ENCODE measurements at places on chromosomes 11 and 22.

GRCh38 chr11:46386674-46387073 is 4.9 kb downstream of the CHRM4 start:
- DNase-seq = no peak

DNA sequence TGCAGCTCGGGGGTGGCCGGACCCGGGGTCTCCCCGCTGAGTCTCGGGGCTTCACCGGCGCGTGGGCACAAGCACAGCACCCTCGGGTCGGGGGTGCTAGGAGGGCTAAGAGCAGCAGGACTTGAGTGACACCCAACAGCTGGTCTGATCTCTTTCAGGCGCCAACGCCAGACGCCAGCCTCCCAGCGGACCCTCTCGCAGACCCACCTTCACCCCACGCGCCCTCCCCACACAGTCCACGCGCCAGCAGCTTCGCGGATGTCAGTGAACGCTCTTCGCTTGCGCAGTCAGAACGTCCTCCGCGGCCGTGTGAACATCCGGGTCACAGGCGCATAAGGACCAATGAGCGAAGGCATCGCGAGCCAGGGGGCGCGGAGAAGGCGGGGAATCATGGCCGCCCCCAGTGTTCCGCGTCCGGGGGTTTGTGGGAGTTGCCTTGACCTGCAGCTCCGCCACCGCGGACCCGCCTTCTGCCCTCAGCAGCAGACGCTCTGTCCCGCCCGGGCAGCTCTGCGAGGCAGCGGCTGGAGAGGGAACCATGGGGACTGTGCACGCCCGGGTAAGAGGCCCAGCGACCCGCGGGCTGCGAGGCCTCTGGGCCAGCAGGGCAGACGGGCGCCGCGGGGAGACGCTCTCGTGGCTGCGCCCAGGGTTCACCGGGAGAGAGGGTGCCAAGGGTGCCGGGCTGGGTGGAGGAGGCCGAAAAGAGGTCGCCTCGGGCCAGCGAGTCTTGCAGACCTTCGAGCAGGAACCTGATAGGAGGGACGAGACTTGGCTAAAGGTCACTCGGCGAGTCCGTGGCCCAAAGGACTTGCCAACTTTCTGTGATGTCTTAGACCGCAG is at the start of gene SAMM50:
Gene SAMM50 (plus strand): TSS at position 403 of the 843 bp plus-strand sequence. CDS start 136 bp downstream, at position 539.
- peak; percentile 61 for DNase-seq

DNA sequence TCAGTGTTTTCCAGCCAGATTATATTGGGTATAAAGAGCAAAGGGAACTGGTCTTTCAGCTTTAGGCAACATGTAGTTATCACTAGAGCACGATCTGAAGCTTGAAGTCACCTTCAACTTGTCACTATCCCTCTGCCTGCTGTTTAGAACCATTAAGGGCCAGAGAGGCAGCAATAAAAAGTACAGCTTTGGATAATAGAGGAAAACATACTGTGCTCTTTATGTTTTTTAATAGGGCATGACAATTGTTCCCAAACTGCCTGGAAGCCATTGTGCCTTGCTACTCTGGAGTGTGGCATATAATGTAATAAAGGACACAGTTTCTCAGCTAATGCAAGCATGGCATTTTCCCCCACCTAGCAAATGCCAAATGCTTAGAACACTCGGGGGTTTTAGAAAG is 1912.0 kb upstream of the RAG2 start:
- no peak for DNase-seq

DNA sequence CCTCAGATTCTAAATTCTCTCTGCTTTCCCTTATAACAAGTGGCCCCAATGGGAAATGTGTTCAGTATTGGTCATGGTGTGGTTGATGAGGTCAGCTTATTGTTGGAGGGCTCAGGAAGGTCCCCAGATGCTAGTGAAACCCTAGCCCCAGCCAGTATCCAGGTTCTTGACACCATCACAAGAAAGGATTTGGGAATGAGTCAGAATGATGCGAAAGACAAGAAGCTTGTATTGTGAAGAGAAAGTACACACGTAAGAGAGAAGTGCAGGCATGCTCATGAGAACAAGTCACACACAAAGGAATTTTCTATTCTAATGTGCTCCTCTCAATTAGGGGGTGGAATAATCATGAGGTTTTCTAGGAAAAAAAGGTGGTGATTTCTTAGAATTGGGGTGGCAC is 34.9 kb upstream of the TRPC6 start:
- DNase-seq = no peak

DNA sequence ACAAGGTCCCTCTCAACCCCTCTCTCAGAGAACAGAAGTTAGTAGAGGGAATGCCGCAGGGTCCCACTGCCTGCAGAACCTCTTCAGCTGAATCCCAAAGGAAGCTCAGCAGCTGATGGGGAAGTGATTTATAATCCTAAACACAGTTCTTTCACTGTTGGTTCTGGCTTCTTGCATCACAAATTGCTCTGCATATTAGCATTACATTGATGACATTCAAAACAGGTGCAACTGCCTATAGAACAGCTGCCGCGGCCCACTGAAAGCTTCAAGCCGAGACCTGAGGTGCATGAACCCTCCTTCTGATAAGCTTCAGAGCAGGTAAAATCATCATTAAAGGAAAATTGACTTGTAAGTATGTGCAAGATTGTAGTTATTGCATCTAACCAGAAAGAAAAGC is 75.2 kb upstream of the KIRREL3 start:
- no peak for DNase-seq

GRCh38 chr11:35615921-35616900 is 2.0 kb upstream of the FJX1 start:
- DNase-seq = no peak

GRCh38 chr22:23138584-23139435 is 3.0 kb downstream of the RSPH14 start:
- no peak for DNase-seq

DNA sequence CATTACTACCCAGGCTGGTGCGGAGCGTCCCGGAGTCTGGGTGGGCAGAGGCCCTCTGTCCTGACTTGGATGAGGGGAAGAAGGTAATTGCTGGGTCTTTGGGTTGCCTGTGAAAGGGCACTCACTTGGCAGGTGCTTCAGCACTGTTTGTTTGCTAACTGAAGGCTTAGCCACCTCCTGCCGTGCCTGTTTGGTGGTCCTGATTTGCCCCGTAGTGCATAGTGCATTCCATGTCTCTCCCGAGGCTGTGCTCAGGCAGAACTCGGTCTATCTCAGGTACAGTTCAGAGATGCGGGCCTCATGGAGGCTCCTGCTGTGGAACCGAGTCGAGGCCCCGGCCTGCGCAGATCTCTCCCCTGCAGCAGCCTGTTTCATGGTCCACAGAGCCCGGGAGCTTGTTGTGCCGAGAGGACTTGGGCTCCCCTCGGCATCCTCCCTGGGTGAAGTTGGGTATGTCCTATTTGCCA is 146.2 kb downstream of the TBC1D22A start:
- DNase-seq = no peak

- no peak for DNase-seq
These were observed 1405.6 kb upstream of the TENM4 start for GRCh38 chr11:80846442-80846841.

DNA sequence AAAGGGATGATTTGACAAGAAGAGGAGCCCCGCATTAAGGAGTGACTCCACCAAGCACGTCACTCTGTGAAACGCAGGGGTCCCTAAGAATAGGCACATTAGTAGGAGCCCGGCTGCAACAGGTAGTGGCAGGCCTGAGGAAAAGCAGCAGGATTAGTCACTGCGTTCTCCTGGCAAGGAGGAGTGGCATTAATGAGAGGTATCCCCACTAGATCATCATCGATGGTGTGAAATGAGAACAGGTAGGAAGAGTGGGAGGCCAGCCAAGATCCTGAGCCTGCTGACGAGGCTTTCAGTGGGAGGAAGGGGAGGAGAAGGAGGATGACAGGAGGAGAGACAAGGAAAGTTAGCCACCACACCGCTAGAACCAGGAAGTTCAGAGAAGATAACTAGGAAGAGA is 38.6 kb downstream of the NRXN2 start:
- no peak for DNase-seq

GRCh38 chr11:75635066-75635862 is 33.6 kb downstream of the MAP6 start:
- no peak for DNase-seq

DNA sequence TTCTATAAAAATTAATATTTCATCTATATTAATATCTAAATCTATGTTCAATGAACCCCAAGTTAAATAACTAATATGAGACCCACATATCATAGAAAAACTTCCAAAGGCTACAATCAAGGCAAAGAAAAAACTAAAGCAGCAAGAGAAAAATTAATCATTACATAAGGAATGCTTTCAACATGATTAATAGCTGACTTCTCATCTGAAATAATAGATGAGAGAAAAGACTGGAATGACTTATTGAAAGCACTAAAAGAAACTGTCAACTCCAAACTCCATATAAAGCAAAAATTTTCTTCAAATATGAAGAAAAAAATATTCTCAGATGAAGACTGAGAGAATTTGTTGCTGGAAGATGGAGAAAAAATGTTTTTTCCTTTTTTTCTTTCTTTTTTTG is 13.0 kb downstream of the TRIM5 start:
- DNase-seq = no peak

DNA sequence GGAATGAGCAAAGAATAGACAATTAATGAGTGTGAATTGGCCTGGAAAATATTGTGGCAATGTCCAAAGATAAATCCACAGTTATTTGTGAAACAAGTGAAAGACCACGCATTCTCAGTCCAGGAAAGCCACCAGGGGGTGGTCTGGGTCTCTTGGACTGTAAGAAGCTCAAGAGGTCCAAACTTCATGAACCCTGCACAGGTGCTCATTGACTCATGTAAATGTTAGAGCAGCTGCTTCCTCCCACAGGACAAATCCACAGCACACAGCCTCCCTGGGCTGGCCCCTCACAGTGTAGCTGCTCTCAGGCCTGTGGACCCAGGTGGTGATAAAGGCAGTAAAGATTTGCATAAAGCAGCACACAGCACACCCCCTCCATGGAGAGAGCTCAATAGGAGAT is 114.0 kb downstream of the ZNF280B start:
- DNase-seq = no peak

GRCh38 chr11:67599149-67599548 is 7.6 kb upstream of the NDUFV1 start:
- DNase-seq = no peak

- no peak for DNase-seq
These were observed at the start of gene ANO9 for GRCh38 chr11:441418-442274. Gene ANO9, minus strand, starts transcription at chr11:442011. Its CDS starts 85 bp downstream, at chr11:441926.

DNA sequence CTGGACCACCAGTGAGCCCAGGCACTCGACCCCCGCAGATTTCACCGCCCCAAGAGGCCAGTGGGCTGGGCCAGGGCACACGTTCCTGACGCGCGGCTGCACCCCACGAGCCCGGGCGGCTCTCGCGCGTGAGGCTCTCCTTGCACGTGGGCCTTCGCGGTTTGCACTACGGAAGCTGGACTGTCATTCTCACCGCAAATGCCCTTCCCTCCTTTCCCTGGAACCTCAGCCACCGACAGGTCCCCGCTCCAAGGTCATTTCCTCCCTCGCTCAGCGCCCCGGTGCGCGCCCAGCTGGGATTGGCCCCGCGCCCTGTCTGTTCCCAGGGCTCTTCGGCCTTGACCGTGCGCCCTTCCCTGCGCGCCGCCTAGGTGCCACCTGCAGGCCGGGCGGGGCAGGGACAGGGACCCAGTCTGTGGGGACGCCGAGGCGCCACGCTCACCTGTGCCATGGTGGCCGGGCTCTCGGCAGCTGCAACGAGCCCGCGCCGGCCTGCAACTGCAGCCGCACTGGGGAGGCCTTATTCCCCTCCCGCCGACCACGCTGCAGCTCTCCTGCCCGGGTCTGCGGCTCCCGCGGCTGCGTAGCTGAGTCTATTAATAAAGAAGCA is 2.1 kb upstream of the CPT1A start:
- DNase-seq = no peak

DNA sequence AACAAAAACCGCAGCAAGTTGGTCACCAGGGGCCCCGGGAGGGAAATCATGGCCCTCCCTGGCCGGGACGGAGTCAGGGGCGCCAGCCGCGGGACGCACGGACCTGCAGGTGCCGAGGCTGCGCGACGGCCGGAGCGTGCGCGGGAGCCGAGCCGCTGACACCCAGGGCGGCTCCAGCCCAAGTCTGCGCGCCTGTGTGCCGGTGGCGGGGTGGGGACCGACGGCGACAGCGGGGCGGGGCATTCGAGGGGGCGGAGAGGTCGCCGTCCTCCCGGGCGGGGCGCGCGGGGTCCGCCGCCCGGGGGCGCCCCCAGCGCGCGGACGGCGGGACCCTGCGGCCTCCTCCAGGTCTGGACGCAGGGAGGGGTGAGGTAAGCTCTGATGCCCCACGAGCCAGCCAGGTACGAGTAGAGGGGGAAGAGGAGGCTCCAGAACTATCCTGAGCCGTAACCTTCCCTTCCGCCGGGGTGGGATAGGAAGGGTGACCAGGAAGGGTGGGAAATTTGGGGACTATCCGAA is at the start of gene ESAM:
Gene ESAM (minus strand): TSS at position 186 of the 519 bp plus-strand sequence. CDS start 136 bp downstream, at position 50.
- DNase-seq = no peak

- no peak for DNase-seq
These were observed 1336.3 kb downstream of the FAM181B start for GRCh38 chr11:81397316-81397715.

DNA sequence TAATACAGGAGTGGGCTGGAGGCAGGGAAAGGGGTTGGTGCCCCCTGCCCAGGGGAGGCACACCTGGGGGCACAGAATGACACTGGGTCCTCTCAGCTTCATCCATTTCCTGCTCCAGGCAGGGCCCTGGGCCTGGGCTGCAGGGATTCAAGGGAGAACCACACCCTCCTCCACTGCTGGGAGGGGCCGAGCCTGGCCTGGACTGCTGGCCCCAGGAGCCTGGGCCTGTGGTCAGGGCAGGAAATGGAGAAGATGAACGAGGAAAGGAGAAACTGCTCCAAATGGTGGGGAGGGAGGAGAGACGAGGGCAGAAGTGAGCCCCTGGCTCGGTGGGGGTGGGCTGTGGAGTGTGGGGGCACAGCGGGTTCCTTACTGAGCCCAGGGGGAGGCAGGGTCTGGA is 38.1 kb upstream of the KCNQ1OT1 start:
- DNase-seq = no peak

- DNase-seq = no peak
These were observed 728 bp downstream of the RPL3 start for GRCh38 chr22:39318507-39319283.

DNA sequence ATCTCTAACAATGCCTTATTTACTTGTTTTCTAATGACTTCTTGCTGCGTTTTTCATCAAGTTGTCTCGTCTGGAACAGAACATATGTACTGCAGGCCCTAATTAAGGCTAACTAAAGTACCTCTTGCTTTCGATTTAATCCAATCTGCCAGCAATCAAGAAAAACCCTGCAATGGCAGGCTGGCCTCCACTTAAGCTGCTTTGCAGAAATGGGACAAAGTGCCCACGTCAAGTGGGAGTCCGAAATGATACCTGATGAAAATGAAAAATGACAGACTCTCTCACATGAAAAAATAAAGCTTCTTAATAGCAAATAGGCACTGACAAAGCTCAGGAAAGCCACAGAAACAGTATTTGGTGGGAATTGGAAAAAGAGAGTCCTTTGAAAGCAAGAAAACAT is 1454.7 kb downstream of the FAM181B start:
- no peak for DNase-seq

GRCh38 chr11:117600234-117600783 is 196.7 kb downstream of the DSCAML1 start:
- no peak for DNase-seq

- no peak for DNase-seq
These were observed at the start of gene NXPE1 for GRCh38 chr11:114559425-114560310. Gene NXPE1, minus strand, starts transcription at chr11:114559881. Its CDS starts 8,680 bp downstream, at chr11:114551201.

- DNase-seq = no peak
These were observed 314.3 kb downstream of the BRD1 start for GRCh38 chr22:49513358-49513851.

GRCh38 chr11:10225553-10225952 is 68.5 kb downstream of the SBF2 start:
- DNase-seq = no peak

- DNase-seq = no peak
These were observed 509.8 kb downstream of the BUD13 start for GRCh38 chr11:116263019-116263418.

Measured in iPS DF 19.7 (cell line).